ENCODE measurements at places on chromosomes 1 and 21. TPM values are rescaled to one million over a fixed set of nuclear protein-coding genes. Genes with fewer than 3 reads are reported as not detected.

The KRTAP11-1 gene
- total RNA-seq, result not detected

The CASQ1 gene
- total RNA-seq, result not detected

The DCST1 gene
- total RNA-seq, result not detected

The HPDL gene
- total RNA-seq, result 0.72 TPM

The KIF14 gene
- total RNA-seq, result not detected

The KIF26B gene
- total RNA-seq, result 0.24 TPM

The ELAVL4 gene
- total RNA-seq, result 0.76 TPM

The TXNDC12 gene
- 43.7 TPM for total RNA-seq

The FBLIM1 gene
- total RNA-seq, result 0.27 TPM

DNA sequence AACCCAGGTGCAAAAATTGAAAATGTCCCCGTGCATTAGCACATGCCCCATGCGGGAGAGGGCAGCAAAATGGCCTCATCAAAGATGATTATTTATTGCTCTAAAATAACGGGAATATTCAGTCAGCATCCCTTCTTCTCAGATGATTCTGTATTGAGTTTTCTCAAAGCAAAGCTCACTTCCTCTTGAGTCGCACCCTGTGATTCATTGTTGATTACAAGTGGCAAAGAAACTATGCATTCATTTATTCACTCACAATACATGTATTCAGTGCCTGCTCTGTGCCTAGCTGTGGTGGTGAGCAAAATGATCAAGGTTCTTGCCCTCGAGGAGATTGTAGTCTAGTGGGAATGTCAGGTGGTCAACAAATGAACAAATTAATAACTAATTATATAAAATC lies 226.0 kb upstream of the KAZN start:
- H3K4me3 ChIP-seq, result no peak overlapping the region
- no peaks in the 10 kb centered on the region for H3K27me3 ChIP-seq
- H3K36me3 ChIP-seq, result no peaks in the 10 kb centered on the region
- H3K27ac ChIP-seq, result no peak overlapping the region
- no peaks in the 10 kb centered on the region for H3K4me1 ChIP-seq
- no peak for DNase-seq

DNA sequence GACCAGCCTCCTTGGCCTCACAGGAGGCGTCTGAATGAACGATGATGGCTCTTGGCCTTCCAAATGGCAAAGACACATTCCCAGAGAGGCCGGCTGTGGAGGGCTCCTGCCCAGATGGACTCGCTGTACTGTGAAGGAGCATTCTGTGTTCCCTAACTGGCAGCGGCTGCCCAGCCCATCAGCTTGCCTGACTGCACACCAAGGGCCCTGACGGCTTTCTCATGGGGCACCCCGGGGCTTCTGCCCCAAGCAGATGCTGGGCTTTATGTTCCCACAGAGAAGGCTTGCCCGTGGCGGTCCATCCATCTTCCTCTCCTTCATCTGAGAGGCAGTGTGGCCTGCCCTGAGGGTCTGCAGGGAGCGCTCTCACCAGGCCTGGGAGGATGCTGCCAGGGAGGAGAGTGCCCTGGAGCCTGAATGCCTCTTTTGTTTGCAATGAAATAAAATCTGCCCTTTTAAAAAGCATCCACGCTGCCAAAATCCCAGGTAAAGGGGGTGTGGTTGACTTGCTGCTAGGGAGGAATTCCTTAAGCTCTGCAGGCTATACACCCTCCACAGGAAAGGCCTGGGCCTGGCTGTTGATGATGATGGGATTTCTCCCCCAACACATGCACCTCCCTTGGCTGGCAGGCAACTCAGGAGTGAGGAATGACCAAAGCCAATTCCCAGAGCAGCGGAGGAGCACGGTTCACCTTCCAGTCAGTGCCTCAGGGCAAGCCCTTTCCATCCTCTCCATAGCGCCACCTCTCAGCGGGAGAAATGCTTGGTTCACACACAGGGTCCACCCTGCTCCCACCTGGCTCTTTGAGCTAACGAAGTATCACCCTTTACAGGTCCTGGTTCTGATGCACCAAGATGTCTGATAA lies 84.6 kb upstream of the SSX2IP start:
- H3K27ac ChIP-seq, result no peak overlapping the region
- H3K4me3 ChIP-seq, result no peak overlapping the region
- H3K4me1 ChIP-seq, result no peaks in the 10 kb centered on the region
- H3K36me3 ChIP-seq, result no peaks in the 10 kb centered on the region
- DNase-seq, result no peak
- H3K27me3 ChIP-seq, result no peaks in the 10 kb centered on the region

DNA sequence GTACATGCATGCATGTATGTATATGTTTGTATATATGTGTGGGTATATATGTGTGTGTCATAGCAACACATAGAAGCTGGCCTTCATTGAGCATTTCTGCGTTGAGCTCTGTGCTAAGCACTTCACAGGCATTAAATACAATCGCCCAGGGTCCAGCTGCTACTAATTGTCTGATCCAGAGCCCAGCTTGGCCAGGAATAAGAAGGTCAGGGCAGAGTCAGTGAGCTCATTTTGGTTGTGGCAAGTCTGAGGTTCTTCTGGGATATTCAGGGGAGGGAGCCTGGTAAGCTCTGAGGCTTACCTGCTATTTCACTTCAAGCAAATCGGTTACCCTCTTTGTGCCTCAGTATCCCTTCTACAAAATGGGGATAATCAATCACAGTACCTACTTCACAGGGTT lies 59.6 kb downstream of the FOXO6 start:
- no peaks in the 10 kb centered on the region for H3K4me1 ChIP-seq
- H3K27me3 ChIP-seq, result no peaks in the 10 kb centered on the region
- H3K36me3 ChIP-seq, result no peaks in the 10 kb centered on the region
- no peak for DNase-seq
- H3K4me3 ChIP-seq, result no peak overlapping the region
- H3K27ac ChIP-seq, result no peak overlapping the region

- DNase-seq, result no peak
- H3K4me1 ChIP-seq, result no peaks in the 10 kb centered on the region
- no peak overlapping the region for H3K4me3 ChIP-seq
- H3K27ac ChIP-seq, result no peak overlapping the region
- H3K36me3 ChIP-seq, result no peaks in the 10 kb centered on the region
- H3K27me3 ChIP-seq, result peaks cover 3% of the 10 kb centered on the region
Measured at GRCh38 chr1:160011781-160012180, 20.0 kb downstream of the PIGM start.

GRCh38 chr1:243924188-243924587 lies 74.1 kb upstream of the AKT3 start:
- no peaks in the 10 kb centered on the region for H3K4me1 ChIP-seq
- H3K27me3 ChIP-seq, result no peaks in the 10 kb centered on the region
- no peak for DNase-seq
- H3K36me3 ChIP-seq, result no peaks in the 10 kb centered on the region

- no peaks in the 10 kb centered on the region for H3K27me3 ChIP-seq
- DNase-seq, result no peak
- H3K27ac ChIP-seq, result no peak overlapping the region
- no peaks in the 10 kb centered on the region for H3K36me3 ChIP-seq
- no peak overlapping the region for H3K4me3 ChIP-seq
- H3K4me1 ChIP-seq, result no peaks in the 10 kb centered on the region
Measured at GRCh38 chr1:245486775-245487470, 332.1 kb downstream of the KIF26B start.

DNA sequence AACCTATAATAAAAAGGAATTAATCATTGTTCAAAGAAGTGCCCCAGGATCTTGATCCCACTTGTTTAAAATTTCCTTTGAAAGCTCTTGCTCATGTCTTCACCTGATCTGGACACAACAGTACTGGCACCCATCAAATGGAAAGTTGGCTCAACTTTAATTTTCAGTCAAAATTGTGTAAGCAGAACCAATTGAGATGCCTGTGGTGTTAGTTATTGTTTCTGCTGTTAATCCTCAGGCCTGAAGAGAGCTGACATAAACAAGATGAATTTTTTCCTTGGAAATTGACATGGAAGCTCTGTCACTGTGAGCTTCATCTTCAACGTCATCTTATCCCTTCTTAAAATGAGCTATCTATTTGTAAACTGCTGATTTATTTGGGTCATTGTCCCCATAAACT lies 88.3 kb upstream of the TNFSF4 start:
- no peak overlapping the region for H3K4me3 ChIP-seq
- no peak for DNase-seq
- no peaks in the 10 kb centered on the region for H3K27me3 ChIP-seq
- no peaks in the 10 kb centered on the region for H3K36me3 ChIP-seq
- peaks cover 6% of the 10 kb centered on the region for H3K4me1 ChIP-seq

- DNase-seq, result no peak
- no peaks in the 10 kb centered on the region for H3K27me3 ChIP-seq
- no peak overlapping the region for H3K4me3 ChIP-seq
- H3K4me1 ChIP-seq, result no peaks in the 10 kb centered on the region
- no peak overlapping the region for H3K27ac ChIP-seq
- no peaks in the 10 kb centered on the region for H3K36me3 ChIP-seq
Measured at GRCh38 chr21:41180752-41181151, 12.8 kb downstream of the BACE2 start.

DNA sequence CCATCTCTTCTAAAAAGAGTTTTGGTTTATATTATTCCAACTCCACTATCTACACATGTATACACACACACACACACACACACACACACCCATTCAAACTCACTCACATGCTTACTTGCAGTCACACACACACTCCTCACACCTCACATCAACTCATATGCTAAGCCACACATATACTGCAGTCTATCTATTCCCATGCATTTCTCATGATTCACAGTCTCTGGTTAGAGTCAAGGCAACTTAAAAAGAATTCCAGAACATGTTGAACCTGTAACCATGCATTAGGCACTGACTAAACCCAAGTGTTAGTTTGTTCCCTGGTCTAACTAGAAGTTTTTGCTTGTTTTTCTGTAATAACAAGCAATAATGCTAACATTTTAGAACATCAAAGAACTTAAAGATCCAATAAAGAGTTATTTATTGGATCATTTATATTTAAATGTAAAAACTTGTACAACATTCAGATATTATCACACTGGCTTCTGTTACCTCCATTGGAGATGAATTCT lies 931.1 kb downstream of the PLA2G4A start:
- DNase-seq, result no peak
- no peak overlapping the region for H3K27ac ChIP-seq
- H3K4me3 ChIP-seq, result no peak overlapping the region
- H3K4me1 ChIP-seq, result no peaks in the 10 kb centered on the region
- H3K36me3 ChIP-seq, result no peaks in the 10 kb centered on the region
- no peaks in the 10 kb centered on the region for H3K27me3 ChIP-seq

DNA sequence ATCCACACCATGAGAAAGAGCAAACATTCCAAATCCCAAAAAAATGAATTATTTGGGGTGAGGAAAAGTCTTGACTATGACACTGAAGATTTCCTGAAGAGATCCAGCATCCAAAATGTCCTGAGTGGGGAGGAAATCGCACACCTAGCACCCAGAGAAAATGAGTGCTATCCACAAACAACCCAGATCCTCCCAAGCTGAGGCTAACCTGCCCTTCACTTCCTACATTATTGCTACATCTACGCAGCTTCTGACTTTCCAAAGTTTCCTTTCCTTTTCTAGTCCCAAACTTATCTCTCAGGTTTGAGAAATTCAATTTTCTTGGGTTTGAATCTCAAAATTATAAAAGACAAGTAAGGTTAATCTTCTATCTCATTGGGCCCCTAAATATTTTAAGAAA lies 906 bp upstream of the RGS13 start:
- H3K36me3 ChIP-seq, result no peaks in the 10 kb centered on the region
- no peak overlapping the region for H3K27ac ChIP-seq
- H3K27me3 ChIP-seq, result no peaks in the 10 kb centered on the region
- no peak overlapping the region for H3K4me3 ChIP-seq
- H3K4me1 ChIP-seq, result no peaks in the 10 kb centered on the region

DNA sequence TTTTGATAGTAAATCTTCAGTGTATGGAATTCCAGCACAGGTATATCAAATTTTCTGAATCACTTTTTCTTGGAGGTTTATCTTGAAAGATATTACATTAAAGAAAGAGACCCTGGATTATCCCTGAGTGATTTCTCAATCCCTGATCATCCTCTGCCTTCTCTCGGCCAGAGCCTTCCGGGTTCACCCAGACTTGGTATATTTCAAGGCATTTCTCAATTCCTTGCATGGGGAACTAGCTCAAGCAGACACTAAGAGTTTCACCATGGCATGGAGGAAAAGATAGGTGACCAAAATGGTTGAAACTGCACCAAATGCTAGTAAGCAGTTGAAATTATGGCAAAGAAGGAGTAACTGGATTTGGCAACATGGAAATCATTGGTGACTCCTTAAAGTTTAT lies 5.7 kb downstream of the VAMP4 start:
- no peak for DNase-seq
- peaks cover 25% of the 10 kb centered on the region for H3K4me1 ChIP-seq
- H3K27ac ChIP-seq, result no peak overlapping the region

DNA sequence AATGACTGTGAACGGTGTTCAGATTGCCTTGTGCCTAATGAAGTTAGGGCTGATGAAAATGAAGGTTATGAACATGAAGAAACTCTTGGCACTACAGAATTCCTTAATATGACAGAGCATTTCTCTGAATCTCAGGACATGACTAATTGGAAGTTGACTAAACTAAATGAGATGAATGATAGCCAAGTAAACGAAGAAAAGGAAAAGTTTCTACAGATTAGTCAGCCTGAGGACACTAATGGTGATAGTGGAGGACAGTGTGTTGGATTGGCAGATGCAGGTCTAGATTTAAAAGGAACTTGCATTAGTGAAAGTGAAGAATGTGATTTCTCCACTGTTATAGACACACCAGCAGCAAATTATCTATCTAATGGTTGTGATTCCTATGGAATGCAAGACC lies 96.6 kb downstream of the ZFYVE9 start:
- no peak overlapping the region for H3K27ac ChIP-seq
- DNase-seq, result no peak
- H3K27me3 ChIP-seq, result no peaks in the 10 kb centered on the region
- no peaks in the 10 kb centered on the region for H3K4me1 ChIP-seq
- no peaks in the 10 kb centered on the region for H3K36me3 ChIP-seq
- H3K4me3 ChIP-seq, result no peak overlapping the region

GRCh38 chr21:24829397-24829796 lies 777.9 kb downstream of the MRPL39 start:
- no peaks in the 10 kb centered on the region for H3K27me3 ChIP-seq
- H3K27ac ChIP-seq, result no peak overlapping the region
- no peak overlapping the region for H3K4me3 ChIP-seq
- no peak for DNase-seq
- no peaks in the 10 kb centered on the region for H3K36me3 ChIP-seq

GRCh38 chr1:36323636-36324352 lies at the start of gene EVA1B:
Gene EVA1B (minus strand): TSS chr1:36323645. CDS start chr1:36323037, 608 bp downstream.
- no peaks in the 10 kb centered on the region for H3K27me3 ChIP-seq
- H3K36me3 ChIP-seq, result no peaks in the 10 kb centered on the region
- peaks cover 10% of the 10 kb centered on the region for H3K4me1 ChIP-seq

DNA sequence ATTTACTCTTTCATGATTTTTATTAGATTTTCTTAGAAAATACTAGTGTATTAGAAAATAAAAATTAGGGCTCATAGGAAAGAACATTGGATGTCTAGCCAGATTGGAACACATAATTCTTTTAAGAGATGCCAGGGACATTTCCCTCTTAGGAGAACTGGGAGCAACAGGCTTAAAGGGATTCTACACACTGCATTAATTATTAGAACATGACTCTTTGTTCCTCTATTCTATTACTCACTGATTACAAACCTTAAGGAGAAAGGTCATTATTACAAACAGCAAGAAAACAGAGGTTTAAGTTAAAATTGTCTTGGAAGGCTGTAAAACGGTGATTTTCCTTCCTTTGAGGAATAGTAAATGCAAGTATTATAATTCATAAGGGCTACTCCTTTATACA lies 32.9 kb upstream of the VAV3 start:
- H3K27ac ChIP-seq, result no peak overlapping the region
- H3K36me3 ChIP-seq, result no peaks in the 10 kb centered on the region
- no peaks in the 10 kb centered on the region for H3K4me1 ChIP-seq
- DNase-seq, result no peak
- no peak overlapping the region for H3K4me3 ChIP-seq
- no peaks in the 10 kb centered on the region for H3K27me3 ChIP-seq

GRCh38 chr1:24572301-24572700 lies 16.4 kb downstream of the NCMAP start:
- H3K4me1 ChIP-seq, result no peaks in the 10 kb centered on the region
- no peaks in the 10 kb centered on the region for H3K27me3 ChIP-seq
- no peak for DNase-seq
- H3K27ac ChIP-seq, result no peak overlapping the region
- no peaks in the 10 kb centered on the region for H3K36me3 ChIP-seq

All from naive thymus-derived CD4-positive, alpha-beta T cell (primary cell).